Naive thymus-derived CD4-positive, alpha-beta T cell (primary cell): ENCODE measurements at places on chromosomes 5 and 9. TPM values are rescaled to one million over a fixed set of nuclear protein-coding genes. Genes with fewer than 3 reads are reported as not detected.

DNA sequence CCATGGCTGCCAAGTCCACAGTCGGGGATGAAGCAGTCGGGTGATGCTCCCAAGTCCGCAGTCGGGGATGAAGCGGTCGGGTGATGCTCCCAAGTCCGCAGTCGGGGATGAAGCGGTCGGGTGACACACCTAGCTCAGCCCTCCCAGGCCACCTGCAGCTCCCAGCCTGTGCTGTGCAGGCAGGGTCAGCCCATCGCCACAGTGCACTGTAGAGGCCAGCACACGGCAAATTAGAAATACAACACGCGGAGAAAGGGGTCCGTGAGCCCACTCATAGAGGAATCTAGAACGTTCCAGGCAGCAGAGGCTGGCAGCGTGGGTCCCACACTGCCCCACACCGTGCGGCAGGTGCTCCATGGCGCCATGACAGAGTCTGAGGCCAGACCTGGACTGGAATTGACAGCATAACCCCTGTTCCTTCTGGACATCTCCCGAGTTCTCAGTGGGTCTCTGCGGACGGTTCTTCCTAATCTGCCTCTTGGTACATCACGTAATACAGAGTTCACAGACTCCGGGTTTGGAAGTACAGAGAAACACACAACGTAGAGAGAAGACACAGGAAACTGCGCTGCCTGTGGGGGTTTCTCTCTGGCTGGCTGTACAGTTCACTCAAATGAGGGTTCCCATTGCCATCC is 7.7 kb upstream of the EXOC3 start:
- H3K27me3 ChIP-seq: no peaks in the 10 kb centered on the region
- no peak overlapping the region for H3K4me3 ChIP-seq
- H3K4me1 ChIP-seq: no peaks in the 10 kb centered on the region
- H3K36me3 ChIP-seq: no peaks in the 10 kb centered on the region
- no peak overlapping the region for H3K27ac ChIP-seq
- DNase-seq: no peak

DNA sequence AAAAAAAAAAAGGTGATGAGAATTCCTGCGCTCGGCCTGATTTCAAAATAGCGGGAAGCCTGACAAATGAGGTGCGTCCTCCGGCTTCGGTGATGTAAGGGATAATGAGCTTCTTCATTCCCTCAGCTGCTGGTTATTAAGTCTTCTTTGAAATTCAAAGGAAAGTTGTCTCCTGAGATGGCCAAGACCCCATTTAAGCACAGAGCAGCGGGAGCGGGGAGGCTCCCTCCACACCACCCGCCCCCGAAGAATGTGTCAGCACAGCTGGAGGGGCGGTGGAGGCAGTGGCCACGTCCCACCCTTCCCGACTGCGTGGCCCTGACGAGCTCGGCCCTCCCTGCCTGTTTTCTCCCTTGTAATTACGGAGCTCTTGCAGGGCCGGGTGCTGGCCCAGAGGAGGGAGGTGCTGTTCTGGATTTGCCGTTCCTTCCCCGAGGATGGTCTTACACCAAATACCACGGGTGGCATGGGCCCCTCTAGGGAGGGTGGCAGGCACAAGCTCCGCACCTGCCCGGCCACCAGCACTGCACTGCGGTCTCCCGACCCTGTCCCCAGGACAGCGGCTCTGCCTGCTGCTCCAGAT is 31.0 kb downstream of the SLC9A3 start:
- no peaks in the 10 kb centered on the region for H3K27me3 ChIP-seq
- H3K27ac ChIP-seq: no peak overlapping the region
- H3K4me1 ChIP-seq: no peaks in the 10 kb centered on the region

DNA sequence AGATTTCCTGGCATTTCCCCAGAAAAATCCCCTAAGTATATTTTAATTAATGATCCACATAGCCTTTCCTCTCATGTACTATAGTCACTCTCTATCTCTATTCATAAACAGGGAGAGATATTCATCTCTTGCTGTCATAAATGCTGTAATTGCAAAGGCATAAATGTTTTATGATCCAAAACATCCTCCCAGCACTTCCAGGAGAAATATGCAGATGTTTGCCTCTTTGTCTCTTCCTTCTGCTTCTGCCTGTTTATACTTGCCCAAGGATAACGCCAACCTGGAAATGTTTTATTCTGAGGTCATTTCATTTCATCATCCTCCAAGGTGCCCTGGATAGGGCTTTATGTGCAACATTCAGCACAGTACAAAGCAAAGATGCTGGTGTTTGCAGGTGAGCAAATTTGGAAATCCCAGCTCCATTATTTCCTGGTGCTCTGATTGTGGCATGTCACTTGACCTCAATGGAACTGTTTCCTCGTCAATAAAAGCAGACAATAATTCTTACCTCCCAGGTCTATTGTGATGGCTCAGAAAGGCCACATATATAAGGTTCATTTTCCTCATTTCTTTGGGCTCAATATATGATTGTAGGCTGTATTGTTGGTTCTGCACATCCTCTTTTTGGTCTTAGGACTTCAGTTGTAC is 6.9 kb downstream of the TNFSF15 start:
- H3K36me3 ChIP-seq: no peaks in the 10 kb centered on the region
- no peak overlapping the region for H3K4me3 ChIP-seq
- H3K27me3 ChIP-seq: no peaks in the 10 kb centered on the region
- DNase-seq: no peak
- H3K27ac ChIP-seq: no peak overlapping the region

GRCh38 chr9:1881708-1882295 is 133.3 kb upstream of the SMARCA2 start:
- H3K4me3 ChIP-seq: no peak overlapping the region
- no peaks in the 10 kb centered on the region for H3K27me3 ChIP-seq

- no peak overlapping the region for H3K27ac ChIP-seq
- H3K36me3 ChIP-seq: no peaks in the 10 kb centered on the region
- no peaks in the 10 kb centered on the region for H3K4me1 ChIP-seq
- H3K4me3 ChIP-seq: no peak overlapping the region
- DNase-seq: no peak
These were observed 160.9 kb downstream of the LPAR1 start for GRCh38 chr9:110877374-110877773.

DNA sequence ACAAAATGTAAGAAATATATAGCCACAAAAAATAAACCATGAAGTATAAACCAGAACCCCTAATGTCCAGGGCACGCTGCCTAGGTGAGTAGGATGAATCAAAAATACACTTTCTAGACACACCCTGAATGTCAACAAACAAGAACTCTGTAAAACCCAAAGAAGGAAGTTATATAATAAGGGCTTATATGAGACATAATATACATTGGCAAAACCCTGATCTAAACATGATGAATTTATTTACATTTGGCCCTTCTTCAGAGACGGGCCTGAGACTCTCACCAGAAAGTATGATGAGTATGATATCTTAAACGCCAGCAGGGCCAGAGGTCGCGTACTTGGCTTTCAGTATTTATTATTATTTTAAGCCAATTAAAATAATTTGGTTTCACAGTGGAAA is 125.1 kb upstream of the FST start:
- no peak for DNase-seq
- H3K27me3 ChIP-seq: peaks cover 3% of the 10 kb centered on the region
- no peaks in the 10 kb centered on the region for H3K36me3 ChIP-seq
- H3K27ac ChIP-seq: no peak overlapping the region
- H3K4me3 ChIP-seq: no peak overlapping the region

DNA sequence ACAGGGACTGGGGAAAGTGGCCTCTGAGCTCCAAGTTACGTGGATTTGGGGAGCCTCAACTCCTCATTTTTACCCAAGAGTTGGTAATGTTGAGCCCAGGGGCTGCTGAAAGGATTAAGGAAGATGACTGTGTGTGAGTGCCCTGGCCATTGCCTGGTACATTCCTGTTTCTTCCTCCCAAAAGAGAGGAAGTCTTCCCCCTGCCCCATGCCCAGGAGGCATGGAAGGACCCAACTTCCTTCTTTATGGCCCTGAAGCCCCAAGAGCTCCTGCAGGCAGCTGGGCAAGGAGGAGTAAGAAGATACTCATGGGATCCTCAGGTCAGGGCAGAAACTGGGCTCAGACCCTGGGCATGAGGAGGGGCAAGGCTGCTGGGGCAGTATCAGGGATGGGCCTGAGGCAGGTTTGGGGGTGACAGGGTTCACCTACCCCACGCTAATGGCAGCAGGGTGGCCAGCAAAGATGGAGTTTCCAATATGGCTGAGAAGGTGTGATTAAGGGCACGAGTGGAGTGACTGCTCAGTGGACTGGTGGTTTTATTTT is 118.3 kb upstream of the MVB12B start:
- H3K27ac ChIP-seq: no peak overlapping the region
- H3K27me3 ChIP-seq: no peaks in the 10 kb centered on the region
- DNase-seq: no peak
- no peak overlapping the region for H3K4me3 ChIP-seq
- no peaks in the 10 kb centered on the region for H3K36me3 ChIP-seq

- H3K27me3 ChIP-seq: no peaks in the 10 kb centered on the region
- no peaks in the 10 kb centered on the region for H3K4me1 ChIP-seq
- no peak for DNase-seq
- no peak overlapping the region for H3K27ac ChIP-seq
- H3K4me3 ChIP-seq: no peak overlapping the region
- no peaks in the 10 kb centered on the region for H3K36me3 ChIP-seq
These were observed 19.5 kb upstream of the IRF1 start for GRCh38 chr5:132510076-132510475.

DNA sequence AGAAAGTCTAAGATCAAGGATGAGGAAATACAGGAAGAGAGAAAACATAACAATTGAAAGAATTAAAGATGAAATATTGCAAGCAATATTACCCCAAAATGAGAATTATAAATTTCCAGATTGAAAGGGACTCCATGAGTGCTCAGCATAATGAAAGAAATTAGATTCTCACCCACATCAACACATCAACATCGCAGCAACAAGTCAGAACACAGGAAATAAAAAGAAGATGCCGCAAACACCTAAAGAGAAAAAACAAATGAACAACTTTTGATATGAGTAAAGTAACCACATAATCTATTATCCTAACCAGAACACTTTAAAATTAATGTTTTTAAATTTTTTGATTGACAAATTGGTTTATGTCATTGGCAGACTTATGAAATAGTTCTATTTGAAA is 318.3 kb upstream of the PTGER4 start:
- H3K4me3 ChIP-seq: no peak overlapping the region
- H3K27ac ChIP-seq: no peak overlapping the region
- no peak for DNase-seq

- no peak overlapping the region for H3K4me3 ChIP-seq
- no peak for DNase-seq
- H3K36me3 ChIP-seq: no peaks in the 10 kb centered on the region
- H3K4me1 ChIP-seq: no peaks in the 10 kb centered on the region
- no peak overlapping the region for H3K27ac ChIP-seq
- no peaks in the 10 kb centered on the region for H3K27me3 ChIP-seq
These were observed 487.9 kb upstream of the DAP start for GRCh38 chr5:11248966-11249365.

GRCh38 chr9:21174671-21175070 is 8.2 kb upstream of the IFNA21 start:
- no peak overlapping the region for H3K4me3 ChIP-seq
- DNase-seq: no peak
- H3K36me3 ChIP-seq: no peaks in the 10 kb centered on the region
- H3K27me3 ChIP-seq: no peaks in the 10 kb centered on the region
- H3K27ac ChIP-seq: no peak overlapping the region

GRCh38 chr9:1200847-1201251 is 150.7 kb downstream of the DMRT2 start:
- no peaks in the 10 kb centered on the region for H3K27me3 ChIP-seq
- no peak overlapping the region for H3K4me3 ChIP-seq
- DNase-seq: no peak
- H3K27ac ChIP-seq: no peak overlapping the region

DNA sequence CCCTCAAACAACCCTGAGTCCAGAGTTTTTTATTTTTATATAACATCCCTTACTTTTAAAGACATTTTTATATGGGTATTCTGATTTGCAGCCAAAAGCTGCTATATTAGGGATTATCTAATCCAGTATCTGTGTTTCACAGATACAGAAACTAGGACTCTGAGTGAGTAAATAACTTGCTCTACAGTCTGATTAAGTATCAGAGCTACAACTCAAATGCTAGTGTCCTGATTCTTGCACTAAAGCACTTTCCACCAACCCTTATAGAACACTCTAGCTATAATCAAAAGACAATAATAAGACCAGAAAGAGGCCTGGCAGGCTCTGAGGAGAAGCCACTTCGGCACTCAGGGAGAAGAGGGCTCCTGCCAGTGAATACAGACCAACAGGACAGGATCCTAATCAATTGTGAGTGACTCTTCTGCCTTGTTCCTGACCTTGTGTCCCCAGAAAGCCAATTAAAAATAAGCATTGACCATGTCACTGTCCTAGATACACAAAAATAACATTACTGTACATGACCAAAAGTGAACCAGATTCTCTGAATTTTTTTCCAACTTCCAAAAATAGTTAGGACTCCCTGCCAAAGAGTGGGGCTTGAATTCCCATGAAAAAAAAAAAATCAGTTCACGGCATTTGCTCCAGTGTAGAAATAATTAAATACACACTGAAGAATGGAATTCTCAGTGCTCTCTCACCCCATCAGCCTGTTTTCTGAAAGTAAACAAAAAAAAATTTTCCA is 63.6 kb upstream of the MAP3K1 start:
- no peaks in the 10 kb centered on the region for H3K36me3 ChIP-seq
- H3K4me1 ChIP-seq: no peaks in the 10 kb centered on the region
- no peak overlapping the region for H3K27ac ChIP-seq
- no peaks in the 10 kb centered on the region for H3K27me3 ChIP-seq
- no peak for DNase-seq
- no peak overlapping the region for H3K4me3 ChIP-seq

Gene HAVCR2
- 33.8 TPM for total RNA-seq

Gene IFNA2
- total RNA-seq: not detected

Gene SH3TC2
- total RNA-seq: 0.59 TPM

Gene STK32A
- total RNA-seq: not detected

Gene TXNDC15
- total RNA-seq: 71.3 and 79.6 TPM in 2 replicates

Gene LSM11
- total RNA-seq: 4.0 TPM

Gene OLFML2A
- total RNA-seq: not detected

Gene SV2C
- not detected for total RNA-seq
